ENCODE measurements at places on chromosomes 13 and 19.

GRCh38 chr19:678791-679388 lies 2.7 kb downstream of the FSTL3 start:
- no peak for DNase-seq

- DNase-seq: no peak
Observed at GRCh38 chr13:51826606-51827005, 18.4 kb downstream of the TMEM272 start.

GRCh38 chr13:63737418-63737817 lies 2321.8 kb upstream of the PCDH20 start:
- DNase-seq: no peak

DNA sequence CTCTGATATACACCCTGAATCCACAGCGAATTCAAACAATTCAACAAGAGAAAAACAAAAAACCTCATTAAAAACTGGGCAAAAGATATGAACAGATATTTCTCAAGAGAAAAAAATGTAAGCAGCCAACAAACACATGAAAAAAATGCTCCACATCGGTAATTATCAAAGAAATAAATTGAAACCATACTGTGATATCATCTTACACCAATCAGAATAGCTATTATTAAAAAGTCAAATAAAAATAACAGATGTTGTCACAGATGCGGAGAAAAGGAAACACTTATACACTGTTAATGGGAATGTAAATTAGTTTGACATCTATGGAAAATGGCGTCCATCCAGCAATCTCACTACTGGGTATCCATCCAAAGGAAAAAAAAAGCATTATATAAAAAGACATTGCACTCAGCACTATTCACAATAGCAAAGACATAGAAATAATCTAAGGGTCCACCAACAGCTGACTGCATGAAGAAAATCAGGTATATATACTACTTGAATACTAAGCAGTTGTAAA lies 1495.0 kb upstream of the PCDH20 start:
- no peak for DNase-seq

- no peak for DNase-seq
Observed at GRCh38 chr13:113907635-113908617, 44.0 kb upstream of the GAS6 start.

GRCh38 chr13:30757026-30757742 lies 21.8 kb downstream of the ALOX5AP start:
- no peak for DNase-seq

- DNase-seq: no peak
Observed at GRCh38 chr13:99246100-99246499, 12.1 kb downstream of the GPR18 start.

GRCh38 chr13:40445557-40445990 lies 220.9 kb downstream of the FOXO1 start:
- no peak for DNase-seq

GRCh38 chr19:31283701-31284100 lies 65.5 kb downstream of the TSHZ3 start:
- no peak for DNase-seq

DNA sequence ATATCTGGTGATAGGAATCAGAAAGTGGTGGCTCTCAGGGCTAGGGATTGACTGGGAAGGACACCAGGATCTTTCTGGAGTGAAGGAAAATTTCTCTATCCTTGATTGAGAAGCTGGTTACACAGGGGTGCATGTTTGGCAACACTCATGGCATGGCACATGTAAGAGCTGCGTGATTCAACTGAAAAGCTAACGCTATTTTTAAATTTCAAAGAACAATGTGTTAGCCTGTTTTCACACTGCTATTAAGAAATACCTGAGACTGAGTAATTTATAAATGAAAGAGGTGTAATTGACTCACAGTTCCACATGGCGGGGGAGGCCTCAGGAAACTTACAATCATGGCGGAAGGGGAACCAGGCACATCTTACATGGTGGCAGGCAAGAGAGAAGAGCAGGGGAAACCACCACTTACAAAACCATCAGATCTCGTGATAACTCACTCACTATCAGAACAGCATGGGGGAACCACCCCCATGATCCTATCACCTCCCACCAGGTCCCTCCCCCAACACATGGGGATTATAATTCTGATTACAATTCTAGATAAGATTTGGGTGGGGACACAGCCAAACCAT lies 7.4 kb downstream of the SIGLEC8 start:
- peak; percentile 60 for DNase-seq

DNA sequence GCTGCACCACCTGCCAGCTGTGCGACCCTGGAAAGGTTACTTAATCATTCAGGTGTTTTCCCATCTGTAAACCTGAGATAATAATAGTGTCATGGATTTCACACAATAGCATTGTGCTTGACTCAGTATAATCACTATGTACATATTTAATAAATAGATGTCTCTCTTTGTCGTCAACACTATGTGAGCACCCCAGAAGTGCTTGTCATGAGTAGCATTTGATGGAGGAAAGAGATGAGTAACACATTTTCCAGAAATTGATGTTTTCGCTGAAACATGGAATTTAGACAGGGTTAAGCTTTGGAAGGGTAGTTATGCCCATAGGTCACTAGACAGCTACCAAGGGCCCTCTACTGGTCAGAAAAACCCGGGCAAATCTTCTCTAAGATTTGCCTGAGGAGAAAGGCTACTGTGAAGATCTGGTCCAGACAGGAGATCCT lies 9.5 kb upstream of the MBNL2 start:
- no peak for DNase-seq

- no peak for DNase-seq
Observed at GRCh38 chr13:47723898-47724297, 277.2 kb downstream of the SUCLA2 start.

DNA sequence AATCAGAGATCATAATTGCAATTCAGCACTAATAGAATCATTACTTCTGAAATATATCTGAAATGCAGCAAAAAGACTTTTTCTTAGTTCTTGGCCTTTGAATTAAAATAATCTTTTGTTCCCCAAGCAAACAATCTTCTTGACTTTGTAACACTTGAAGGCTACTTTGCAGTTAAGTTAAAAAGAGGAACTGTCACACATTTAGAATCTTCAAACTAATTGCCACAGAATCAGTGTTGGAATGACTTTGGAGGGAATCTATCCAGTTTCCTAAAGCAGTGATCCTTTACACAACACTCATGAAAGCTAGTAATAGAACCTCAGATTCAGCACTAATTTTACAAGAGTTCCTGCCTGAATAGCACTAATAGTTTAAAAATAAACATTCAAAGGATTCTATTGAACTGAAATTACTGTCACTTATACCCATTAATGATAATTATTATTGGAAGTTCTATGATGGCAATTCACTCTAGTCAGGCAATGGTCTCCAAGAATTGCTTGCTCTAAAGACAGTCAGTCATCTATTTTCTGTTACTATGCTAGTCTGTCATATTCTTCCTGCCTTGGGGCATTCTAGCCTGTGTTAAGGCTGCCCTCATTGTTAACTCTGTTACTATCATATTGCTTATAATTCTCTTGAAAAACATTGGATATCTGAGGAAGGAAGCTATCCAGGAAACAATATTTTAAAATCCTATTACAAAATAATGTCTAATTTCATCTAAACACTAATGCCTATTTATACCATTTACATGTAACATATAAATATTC lies 362.4 kb downstream of the DIAPH3 start:
- DNase-seq: no peak

GRCh38 chr13:109919715-109920375 lies 133.5 kb upstream of the IRS2 start:
- no peak for DNase-seq

DNA sequence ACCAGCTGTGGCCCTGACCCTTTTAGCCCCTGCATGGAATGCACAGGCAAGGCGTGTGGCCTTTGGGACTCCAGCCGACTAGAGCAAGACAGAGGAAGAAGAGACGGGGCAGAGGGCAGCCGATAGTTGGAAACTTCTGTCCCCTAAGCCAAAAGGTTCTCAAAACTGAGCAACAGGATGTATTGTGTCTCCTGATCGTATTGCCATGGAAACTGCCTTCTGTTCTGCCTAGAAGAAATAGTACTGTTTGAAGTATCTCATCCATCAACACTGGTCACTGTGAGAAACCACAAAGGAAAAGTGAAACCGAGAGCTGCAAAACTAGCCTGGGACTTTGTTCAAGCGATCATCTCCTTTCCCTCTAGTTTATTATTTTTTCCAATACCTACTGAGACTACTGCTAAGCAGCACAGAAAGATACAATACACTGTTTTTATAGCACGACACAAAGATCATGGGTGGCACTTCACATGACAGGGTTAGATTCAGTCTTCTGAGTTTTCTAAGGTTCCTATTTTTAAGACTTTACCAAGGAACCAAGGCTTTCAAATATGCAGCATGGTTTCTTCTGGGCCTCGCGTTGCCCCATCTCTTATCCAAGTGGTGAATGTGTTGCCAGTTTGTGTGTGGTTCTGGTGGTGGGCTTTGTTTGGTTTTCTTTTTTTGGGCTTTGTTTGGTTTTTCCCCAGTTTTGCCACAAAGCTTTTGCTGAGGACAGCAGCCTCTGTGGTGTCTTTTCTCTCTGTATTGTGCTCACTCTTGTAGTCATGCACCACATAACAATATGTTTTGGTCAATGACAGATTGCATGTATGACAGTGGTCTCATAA lies 49.3 kb upstream of the GPR183 start:
- DNase-seq: no peak

DNA sequence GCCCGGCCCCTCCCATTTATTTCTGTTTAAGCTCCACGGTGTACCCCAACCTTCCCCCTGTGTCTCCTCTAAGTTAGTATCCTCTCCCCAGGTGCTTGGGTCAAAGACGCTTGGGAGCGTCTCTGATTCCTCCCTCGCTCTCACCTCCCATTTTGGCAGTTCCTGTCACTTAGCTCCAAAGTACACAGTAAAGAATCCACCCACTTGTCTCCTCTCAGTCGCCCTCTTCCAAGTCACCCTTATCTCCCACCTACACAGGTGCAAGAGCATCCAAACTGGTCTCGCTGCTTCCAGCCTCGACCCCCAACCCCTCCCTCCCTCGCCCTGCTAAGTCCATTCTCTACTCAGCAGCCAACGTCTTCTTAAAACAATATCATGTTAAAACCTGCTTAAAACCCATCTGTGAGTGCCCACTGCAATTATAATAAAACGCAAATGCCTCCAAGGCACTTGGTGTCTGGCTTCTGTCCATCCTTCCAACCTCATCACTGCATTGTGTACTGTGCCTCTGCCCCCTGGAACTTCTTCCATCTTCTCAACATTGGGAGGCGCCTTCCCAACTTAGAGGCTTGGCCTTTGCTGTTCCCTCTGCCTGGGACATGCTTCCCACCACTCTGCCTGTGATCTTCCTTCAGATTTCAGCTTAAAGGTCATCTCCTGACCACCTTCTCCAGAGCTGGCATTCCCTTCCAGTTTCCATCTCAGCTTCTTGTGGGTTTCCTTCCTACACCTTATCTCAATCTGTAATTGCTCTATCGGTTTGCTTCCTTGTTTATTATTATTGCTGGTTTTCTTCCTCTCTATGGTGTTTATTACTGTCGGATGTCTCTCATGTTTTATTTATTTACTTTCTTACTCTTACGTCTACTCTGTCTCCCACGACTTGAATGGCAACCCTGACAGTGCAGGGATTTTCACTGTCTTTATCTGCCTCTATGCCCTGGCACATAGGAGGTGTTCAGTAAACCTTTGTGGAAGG lies 9.5 kb upstream of the KLK14 start:
- no peak for DNase-seq

- peak; percentile 61 for DNase-seq
Observed at GRCh38 chr19:2503521-2504109, 27.7 kb downstream of the GADD45B start.

- DNase-seq: no peak
Observed at GRCh38 chr13:43758834-43759233, 27.9 kb downstream of the ENOX1 start.

DNA sequence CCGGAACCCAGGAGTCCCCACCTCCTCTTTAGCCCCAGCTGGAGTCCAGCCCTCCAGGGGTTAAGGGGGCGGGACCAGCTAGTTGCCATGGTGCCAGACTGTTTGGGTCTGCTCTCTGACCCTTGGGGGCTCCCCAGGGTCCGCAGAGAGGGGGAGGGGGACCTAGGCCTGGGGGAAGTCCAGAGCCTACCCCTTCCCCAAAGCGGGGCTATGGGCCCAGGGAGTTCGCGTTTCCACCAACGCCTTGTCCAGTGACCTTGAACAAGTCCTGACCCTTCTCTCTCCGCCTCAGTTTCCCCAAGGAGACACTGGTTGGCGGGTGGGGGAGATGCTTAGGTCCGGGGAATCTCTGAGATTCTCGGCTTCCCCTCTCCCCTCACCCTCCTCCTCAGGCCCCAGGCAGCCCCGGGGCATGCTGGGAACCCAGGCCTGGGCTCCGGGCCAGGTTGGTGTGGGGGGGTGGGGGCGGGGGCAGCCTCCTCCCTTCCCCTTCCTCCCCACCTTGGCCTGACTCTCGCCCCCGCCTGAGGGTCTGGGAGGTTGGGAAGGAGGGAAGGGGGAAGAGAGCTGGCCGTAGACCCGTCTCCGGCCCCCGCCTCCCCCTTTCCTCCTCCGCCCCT lies 2.6 kb upstream of the SPACA6 start:
- DNase-seq: peak; percentile 69

DNA sequence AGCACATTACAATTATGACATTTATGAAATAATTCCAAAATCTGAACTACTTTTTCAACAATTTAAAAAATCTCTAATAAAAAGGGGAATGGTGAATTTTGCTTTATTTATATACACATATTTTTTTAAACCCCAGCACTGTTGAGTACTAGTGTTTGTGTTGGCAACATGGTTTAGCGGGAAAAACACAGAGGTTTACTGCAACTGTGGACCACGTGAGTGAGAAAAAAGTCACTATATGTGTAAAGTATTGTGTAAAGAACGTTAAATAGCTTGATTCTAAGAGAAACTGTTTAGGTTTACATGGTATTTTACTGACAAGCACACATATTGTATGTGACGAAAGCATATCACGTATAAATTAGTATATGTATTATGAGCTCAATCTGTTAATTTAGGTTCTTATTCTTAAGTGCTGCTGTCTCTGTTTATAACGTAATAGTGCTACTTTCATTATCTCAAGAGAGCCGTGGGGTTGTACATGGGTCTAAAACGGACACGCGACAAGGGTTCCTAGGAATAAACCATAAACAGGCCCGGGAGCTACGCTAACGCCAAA lies 617 bp downstream of the SKA3 start:
- DNase-seq: no peak

GRCh38 chr19:54026656-54027055 lies 35.2 kb downstream of the CACNG6 start:
- no peak for DNase-seq

DNA sequence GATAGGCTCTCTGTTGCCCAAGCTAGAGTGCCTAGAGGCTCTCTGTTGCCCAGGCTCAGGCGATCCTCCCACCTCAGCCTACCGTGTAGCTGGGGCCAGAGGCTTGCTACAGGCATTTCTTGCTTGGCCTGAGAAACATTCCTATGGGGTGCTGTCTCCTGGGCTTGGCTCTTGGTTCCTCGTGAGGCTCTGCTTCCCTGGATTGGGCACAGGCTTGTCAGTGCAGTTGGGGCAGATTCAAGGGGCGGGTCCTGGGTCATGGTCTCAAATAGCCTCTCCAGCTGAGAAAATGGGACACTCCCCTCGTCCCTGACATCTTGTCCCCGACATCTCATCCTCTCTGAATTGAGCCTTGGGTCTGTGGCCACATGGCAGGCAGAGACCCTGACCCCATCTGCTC lies 4.9 kb downstream of the TSSK6 start:
- no peak for DNase-seq

- no peak for DNase-seq
Observed at GRCh38 chr13:72489751-72490150, 237.7 kb downstream of the MZT1 start.

- no peak for DNase-seq
Observed at GRCh38 chr13:31927219-31927653, 104.3 kb upstream of the FRY start.

- no peak for DNase-seq
Observed at GRCh38 chr13:34462843-34463242, 479.2 kb upstream of the NBEA start.
